Right cardiac atrium (tissue), 5 donors: ENCODE measurements at places on chromosomes 7 and 10.

GRCh38 chr7:138934861-138935260 lies 46.3 kb downstream of the KIAA1549 start:
- DNase-seq = no peak

DNA sequence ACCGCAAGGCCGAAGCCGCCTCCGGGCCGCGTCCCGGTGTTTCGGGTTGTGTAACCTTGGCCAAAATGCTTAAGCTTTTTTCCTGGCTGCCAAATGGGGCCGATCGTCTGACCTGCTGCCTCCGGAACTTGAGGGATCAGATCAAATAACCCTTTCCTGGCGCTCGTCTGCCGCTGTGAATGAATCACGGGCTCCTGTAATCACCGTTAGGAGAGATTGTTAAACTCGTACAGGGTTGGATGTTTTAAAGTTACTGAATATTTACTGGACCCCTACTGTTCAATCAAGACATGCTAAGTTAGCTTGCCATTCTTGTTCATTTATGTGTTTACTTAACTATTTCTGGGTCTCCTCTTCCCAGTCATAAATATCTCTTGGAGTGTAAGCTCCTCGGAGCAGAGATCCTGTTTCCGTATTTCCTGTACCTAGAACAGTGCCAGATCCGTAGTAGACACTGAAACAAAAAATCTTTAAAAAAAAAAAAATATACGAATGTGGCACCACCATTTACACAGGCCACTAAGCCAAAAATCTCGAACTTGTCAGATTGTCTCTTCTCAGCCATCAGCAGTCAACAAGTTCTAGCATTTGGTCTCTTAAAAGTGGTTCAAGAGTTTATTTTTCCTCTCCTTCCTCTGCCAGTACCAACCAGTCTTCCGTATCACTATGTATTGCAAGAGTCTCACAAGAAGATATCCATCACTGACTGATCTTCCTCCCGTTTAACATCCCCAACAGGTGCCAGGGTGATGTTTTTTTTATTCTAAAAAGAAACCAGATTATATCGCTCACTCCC lies 650 bp upstream of the TM9SF3 start:
- no peak for DNase-seq

GRCh38 chr7:50631100-50631499 lies 65.9 kb upstream of the DDC start:
- DNase-seq = no peak

DNA sequence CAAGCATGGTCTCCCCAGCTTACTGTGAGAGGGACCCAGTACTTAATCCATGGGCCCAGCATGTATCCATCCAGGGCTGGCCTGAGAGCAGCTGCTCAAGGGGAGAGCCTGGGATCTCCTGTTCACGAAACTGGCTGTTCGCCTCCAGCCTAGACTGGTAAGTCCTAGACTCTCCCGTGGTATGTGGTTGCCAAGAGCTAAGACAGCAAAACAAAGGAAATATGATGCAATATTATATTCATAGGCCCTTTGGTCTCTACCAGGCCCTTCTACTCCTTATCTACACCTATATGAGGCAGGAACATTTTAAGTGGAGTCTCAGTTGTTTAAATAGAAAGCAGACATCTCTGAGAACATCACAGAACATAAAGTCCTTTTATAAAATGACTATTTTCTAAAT lies 28.9 kb upstream of the STK17A start:
- DNase-seq = no peak

DNA sequence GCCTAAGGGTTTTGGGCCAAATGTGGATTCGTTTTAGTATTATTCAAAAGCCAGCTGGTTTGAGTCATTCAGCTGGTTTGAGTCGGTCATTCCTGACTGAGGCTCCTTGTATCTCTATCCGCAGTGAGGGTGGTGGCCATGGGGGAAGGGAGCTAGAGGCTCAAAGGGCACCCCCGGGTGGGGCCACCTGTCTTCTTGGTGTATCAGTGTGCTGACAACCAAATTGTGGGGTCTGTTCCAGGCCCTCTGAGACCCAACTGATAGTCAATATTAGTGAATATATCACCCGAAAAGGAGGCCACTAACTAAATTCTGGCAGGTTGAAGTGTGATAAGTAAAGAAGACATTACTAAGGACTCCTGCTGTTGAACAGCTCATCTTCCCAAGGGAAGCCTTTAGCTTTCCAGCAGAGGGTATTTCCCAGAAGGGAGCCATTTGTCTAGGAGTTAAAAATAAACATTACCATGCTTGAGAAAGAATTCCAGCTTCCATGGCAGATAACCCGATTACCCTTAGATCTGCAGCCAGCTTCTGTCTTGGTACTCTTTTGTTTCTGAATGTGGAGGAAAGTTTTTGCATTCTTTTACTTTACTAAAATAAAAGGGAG lies 29.9 kb upstream of the DDX50 start:
- no peak for DNase-seq

DNA sequence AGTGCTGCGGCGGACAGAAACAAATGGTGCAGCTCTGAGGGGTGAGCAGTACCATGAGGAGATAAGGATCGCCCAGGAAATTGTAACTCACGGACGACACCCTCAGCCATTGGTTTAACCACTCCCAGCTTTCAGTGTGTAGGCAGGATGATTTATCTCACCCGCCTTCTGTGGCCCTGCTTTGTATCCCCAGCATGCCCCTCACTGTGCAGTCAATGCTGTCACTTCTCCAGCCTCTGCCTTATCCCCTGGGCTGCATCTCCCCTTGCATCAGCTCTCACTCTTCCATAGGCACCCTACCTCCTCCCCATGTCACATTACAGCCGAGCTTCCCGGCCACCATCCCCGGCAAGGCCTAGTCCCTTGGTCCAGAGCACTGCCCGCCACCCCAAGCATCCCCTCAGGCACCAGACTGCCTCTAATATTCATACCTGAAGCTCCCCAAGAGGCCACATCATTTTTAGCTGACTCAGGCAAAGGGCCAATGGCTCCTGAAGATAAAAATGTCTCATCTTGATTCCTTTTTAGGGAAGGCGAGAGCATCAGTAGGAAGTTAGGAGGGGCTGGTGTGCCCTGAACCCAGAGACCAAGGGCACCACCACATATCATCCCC lies 77.1 kb downstream of the CARD11 start:
- DNase-seq = no peak

- no peak for DNase-seq
These were observed 64.6 kb downstream of the HGF start for GRCh38 chr7:81705206-81705605.

GRCh38 chr10:14605231-14605925 lies 169.3 kb downstream of the FAM107B start:
- no peak for DNase-seq

GRCh38 chr7:37598824-37599223 lies 84.7 kb upstream of the GPR141 start:
- no peak for DNase-seq

DNA sequence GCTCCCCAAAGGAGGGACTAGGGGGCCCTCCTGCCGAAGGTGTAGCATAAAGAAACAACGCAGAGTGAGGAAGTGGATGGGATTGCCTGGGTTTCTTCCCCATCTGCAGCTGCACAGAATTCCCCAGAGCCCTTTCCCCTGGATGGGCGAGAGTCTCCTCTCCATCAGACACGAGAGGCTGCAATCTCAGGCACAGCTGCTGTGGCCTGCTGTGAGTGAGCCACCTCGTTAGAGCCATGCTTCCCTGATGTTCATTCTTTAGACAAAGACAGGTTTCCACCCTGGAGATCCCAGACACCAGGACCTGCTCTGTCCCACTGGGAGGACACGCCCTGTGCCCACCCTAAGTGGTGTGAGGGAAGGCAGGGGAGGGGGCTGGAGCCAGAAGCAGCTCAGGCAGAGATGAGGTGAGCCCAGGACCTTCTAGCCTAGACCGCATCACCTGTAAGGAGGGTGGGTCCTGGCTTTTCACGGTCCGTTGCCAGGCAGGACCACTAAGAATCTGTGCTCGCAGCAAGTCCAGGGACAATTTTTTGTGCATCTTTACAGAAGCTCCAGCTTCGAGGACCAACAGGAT lies 268.6 kb upstream of the TCERG1L start:
- no peak for DNase-seq

- DNase-seq = no peak
These were observed 177.5 kb downstream of the CACNA2D1 start for GRCh38 chr7:82266081-82266480.

DNA sequence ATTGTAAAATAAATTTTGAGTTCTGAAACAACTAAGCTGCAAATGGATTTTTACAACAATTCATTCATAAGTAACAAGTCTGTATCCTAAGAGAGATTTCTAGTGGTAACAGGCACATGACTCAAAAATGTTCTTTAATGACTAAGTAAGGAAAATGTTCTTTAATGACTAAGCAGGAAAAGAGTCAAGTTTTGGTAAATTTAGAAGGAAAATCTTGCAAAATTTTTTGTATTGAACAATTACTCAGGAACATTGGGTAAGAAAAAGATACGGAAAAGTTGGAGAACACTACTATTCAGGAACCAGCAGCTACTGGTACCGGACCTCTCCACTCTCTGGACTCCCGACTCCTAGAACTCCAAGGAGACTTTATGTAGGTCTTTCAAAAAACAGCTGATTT lies 33.5 kb downstream of the HYCC1 start:
- no peak for DNase-seq

DNA sequence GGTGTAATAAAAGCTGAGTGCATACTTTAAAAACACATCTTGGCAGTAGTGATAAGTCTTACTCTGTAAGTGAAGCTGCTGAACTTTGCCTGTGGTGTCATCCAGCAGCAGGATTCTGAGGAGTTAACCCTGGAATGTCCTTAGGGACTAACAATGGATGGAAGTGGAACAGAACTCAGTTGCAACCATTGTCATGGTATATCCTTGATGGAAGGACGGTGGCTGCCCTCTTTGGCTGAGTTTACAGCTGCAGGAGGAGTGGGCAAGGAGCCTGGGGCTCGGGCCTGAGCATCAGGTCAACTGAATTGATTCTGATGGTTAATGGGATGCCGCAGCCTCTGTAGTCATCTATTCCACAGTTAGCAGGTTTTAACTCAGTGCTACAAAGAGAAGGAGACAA lies 56.2 kb downstream of the MRC1 start:
- DNase-seq = no peak

GRCh38 chr10:10660054-10660453 lies 357.6 kb upstream of the CELF2 start:
- no peak for DNase-seq

- no peak for DNase-seq
These were observed 92.3 kb upstream of the PRPS1L1 start for GRCh38 chr7:18119985-18120384.

- no peak for DNase-seq
These were observed 53.2 kb downstream of the SYPL1 start for GRCh38 chr7:106058928-106059324.

- DNase-seq = no peak
These were observed 58.4 kb downstream of the AGK start for GRCh38 chr7:141609576-141609975.

GRCh38 chr10:18079665-18080295 lies 60.4 kb upstream of the CACNB2 start:
- no peak for DNase-seq

- DNase-seq = no peak
These were observed 46.2 kb upstream of the CCDC3 start for GRCh38 chr10:13047529-13048206.

DNA sequence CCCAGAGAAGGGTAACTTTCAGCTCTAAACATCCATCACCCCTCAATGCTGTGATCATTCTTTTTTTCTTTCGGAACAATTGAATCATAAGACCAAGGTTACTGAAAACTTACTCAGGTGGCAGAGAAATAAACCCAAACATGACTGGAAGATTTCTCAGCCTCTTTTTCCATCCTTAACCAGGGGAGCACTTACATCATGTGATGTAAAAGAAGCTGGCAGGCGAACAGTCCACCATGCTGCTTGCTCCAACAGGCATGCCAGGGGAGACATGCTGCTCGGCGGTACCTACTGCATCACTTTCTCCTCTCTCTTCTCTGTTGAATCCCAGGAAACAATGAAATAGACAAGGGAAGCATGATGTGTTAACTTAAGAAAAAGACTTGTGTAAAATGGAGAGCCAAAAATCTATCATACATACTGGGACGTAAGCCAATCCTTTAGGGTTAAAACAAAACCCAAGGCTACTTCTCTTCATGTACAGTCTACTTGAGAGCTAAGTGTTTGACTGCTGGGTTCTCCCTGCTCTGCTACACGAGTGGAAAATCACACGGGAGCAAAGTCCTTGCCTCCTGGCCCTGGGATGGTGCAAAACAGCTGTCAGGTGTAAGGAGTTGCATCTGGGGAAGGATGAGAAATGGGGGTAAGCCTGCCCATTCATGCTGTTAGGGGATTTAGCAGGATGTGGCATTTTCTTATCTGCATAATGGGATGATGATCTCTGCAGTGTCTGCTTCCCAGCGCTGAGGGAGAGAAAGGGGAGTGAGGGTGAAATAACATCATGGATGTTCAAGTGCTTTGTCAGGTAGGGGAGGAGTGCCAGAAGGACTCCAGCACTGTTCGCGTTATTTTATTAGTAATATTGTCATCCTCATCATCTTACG lies 64.3 kb upstream of the ZNF438 start:
- no peak for DNase-seq

DNA sequence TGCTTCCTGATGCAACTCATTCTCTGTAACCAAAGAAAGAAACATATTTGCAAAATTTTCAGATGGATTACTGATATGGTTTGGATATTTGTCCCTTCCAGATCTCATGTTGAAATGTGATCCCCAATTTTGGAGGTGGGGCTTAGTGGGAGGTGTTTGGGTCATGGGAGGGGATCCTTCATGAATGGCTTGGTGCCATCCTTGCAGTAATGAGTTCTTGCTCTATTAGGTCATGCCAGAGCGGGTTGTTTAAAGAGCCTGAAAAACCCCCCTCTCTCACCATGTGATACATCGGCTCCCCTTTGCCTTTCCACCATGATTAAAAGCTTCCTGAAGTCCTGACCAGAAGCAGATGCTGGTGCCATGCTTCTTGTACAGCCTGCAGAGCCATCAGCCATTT lies 43.8 kb upstream of the PRKG1 start:
- DNase-seq = no peak

- DNase-seq = peak; percentile 90
These were observed at the start of gene KLF6 for GRCh38 chr10:3784510-3785250. Gene KLF6, minus strand, starts transcription at chr10:3785209. Its CDS starts 195 bp downstream, at chr10:3785014.

DNA sequence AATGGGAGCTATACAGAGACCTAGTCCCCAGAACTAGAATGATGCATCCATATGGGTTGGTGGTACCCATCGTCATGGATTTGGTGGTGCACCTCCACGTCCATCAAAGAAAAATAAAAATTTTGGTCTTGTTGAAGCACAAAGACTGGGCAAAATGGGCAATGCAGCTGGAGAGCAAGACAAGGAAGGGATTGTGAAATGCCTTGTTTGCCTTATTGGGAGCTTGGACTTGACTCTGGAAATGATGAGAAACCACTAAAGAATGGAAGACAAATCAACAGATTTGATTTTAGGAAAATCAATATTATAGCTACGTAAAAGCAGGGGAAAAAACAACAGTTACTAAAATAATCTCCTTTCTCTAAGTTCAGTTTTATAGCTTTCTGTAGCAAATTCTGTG lies 150.9 kb downstream of the CPED1 start:
- no peak for DNase-seq

GRCh38 chr10:45001381-45002148 lies 842 bp downstream of the ZNF22 start:
- DNase-seq = peak; percentile 72

DNA sequence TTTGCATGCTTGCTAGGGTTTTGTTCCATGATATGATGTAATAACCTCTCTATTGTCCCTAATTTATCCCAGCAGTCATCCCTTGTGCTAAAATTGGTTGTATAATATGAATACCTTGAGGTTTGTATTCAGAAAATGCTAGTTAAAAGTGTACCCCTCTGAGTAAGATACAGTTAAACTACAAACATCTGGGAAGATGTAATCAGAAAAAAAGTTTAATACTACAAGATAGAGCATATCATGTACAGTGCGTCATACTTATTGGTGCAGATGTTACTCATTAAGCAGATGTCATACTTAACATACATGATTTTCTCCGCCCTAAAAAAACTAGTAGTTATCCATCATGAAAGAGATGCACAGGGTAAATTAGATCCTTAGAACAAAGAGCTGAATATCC lies 336.1 kb upstream of the KCND2 start:
- no peak for DNase-seq
